ENCODE measurements at places on chromosomes 16 and 17. TPM values are rescaled to one million over a fixed set of nuclear protein-coding genes. Genes with fewer than 3 reads are reported as not detected.
A peak's percentile ranks its signal among the peaks of the same experiment; 100 is the strongest.

Gene PDILT
- total RNA-seq, result not detected

Gene NOD2
- 1.2 TPM for total RNA-seq

DNA sequence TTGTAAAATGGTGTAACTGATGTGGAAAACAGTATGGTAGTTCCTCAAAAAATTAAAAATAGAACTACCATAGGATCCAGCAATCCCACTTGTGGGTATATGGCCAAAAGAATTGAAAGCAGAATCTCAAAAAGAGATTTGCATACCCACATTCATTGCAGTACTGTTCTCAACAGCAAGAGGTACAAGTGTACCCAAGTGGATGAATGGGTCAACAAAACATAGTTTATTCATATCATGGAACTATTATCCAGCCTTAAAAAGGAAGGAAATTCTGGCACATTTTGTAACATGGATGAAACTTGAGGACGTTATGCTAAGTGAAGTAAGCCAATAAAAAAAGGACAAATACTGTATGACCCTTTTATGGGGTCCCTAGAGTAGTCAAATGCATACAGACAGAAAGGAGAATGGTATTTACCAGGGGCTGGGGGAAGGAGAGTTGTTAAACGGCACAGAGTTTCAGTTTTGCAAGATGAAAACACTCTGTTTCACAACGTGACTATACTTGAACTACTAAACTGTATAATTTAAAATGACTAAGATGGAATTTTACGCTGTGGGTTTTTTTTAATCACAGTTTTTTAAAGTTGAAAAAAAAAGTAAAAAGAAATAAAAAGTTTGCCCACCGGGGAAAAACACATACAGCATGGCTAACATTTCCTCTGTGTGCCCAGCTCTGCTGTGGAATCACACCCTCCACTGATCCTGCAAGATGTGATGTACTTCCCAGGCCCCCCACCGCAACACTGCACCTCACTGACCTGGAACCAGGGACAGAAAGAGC lies 6.1 kb downstream of the TVP23A start:
- DNase-seq, result peak; percentile 5
- no peak overlapping the region for H3K4me3 ChIP-seq
- peaks cover under 1% of the 10 kb centered on the region for H3K27me3 ChIP-seq
- no peak overlapping the region for H3K27ac ChIP-seq

DNA sequence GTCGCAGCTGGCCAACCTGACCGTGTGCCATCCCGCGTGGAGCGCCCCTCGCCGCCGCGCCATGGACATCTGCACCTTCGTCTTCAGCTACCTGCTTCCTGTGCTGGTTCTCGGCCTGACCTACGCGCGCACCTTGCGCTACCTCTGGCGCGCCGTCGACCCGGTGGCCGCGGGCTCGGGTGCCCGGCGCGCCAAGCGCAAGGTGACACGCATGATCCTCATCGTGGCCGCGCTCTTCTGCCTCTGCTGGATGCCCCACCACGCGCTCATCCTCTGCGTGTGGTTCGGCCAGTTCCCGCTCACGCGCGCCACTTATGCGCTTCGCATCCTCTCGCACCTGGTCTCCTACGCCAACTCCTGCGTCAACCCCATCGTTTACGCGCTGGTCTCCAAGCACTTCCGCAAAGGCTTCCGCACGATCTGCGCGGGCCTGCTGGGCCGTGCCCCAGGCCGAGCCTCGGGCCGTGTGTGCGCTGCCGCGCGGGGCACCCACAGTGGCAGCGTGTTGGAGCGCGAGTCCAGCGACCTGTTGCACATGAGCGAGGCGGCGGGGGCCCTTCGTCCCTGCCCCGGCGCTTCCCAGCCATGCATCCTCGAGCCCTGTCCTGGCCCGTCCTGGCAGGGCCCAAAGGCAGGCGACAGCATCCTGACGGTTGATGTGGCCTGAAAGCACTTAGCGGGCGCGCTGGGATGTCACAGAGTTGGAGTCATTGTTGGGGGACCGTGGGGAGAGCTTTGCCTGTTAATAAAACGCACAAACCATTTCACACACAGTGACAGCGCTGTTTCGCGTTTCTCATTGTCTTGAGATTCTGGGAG lies 2.0 kb upstream of the ZACN start:
- peaks cover 53% of the 10 kb centered on the region for H3K27me3 ChIP-seq
- DNase-seq, result peak; percentile 72
- H3K4me3 ChIP-seq, result peak overlapping the region; percentile 63
- H3K36me3 ChIP-seq, result no peaks in the 10 kb centered on the region
- H3K4me1 ChIP-seq, result peaks cover 52% of the 10 kb centered on the region
- no peak overlapping the region for H3K27ac ChIP-seq

DNA sequence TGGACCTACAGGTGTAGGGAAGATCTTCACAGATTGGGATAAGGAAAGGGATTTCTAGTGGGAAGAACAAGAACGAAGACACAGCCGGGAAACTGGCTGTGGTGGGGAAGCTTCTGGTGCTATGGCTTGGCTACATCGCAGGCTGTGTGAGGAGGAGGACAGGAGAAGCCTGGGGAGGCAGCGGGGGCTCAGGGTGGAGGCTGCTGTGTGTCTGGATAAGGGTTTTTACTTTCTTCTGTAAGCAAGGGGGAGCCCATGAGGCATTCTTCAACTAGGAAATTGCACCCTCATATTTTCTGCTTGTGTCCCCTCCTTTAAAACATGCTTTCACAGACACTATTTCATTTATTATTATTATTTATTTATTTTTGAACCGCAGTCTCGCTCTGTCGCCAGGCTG lies 2.9 kb upstream of the RHBDF2 start:
- no peak overlapping the region for H3K4me3 ChIP-seq
- H3K27me3 ChIP-seq, result peaks cover 2% of the 10 kb centered on the region
- H3K36me3 ChIP-seq, result no peaks in the 10 kb centered on the region
- DNase-seq, result no peak

GRCh38 chr16:2278272-2278608 lies 10.3 kb upstream of the RNPS1 start:
- no peak for DNase-seq
- H3K4me1 ChIP-seq, result no peaks in the 10 kb centered on the region

DNA sequence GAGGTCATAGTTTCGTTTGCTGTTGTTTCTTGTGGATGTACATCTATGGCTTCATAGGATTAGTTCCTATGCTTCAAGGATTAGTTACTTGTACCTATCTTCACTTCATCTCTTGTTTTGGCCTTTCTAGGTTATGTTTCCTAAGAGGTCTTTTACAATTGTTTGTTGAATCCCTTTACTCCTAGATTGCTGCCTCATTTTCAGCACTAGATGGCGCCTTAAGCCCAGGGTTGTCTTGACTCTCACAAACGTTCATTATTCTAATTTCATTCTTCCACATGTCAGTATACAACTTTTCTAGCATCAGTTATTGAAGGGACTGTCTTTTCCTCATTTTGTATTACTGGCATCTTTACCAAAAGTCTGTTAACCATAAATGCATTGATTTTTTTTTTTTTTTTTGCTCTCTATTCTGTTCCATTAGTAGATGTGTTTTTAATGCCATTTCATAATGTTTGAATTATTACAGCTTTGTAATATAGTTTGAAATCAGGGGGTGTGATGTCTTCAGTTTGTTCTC lies 45.0 kb upstream of the NACA2 start:
- no peaks in the 10 kb centered on the region for H3K4me1 ChIP-seq
- peaks cover 41% of the 10 kb centered on the region for H3K27me3 ChIP-seq
- H3K27ac ChIP-seq, result no peak overlapping the region

- peaks cover 44% of the 10 kb centered on the region for H3K4me1 ChIP-seq
- H3K36me3 ChIP-seq, result no peaks in the 10 kb centered on the region
- DNase-seq, result no peak
Observed at GRCh38 chr17:72723711-72724110, 368.8 kb downstream of the SLC39A11 start.

GRCh38 chr17:45951941-45952340 lies 47.1 kb upstream of the STH start:
- no peak for DNase-seq
- H3K27me3 ChIP-seq, result peaks cover 19% of the 10 kb centered on the region
- H3K4me3 ChIP-seq, result no peak overlapping the region
- no peaks in the 10 kb centered on the region for H3K36me3 ChIP-seq
- peaks cover 9% of the 10 kb centered on the region for H3K4me1 ChIP-seq
- no peak overlapping the region for H3K27ac ChIP-seq

- DNase-seq, result no peak
- peaks cover 7% of the 10 kb centered on the region for H3K4me1 ChIP-seq
- H3K4me3 ChIP-seq, result no peak overlapping the region
- H3K27me3 ChIP-seq, result no peaks in the 10 kb centered on the region
Observed at GRCh38 chr17:32475258-32475657, 11.5 kb upstream of the CDK5R1 start.

GRCh38 chr17:78114831-78115723 lies 13.5 kb downstream of the TMC6 start:
- no peaks in the 10 kb centered on the region for H3K27me3 ChIP-seq
- no peak overlapping the region for H3K4me3 ChIP-seq
- no peak overlapping the region for H3K27ac ChIP-seq
- DNase-seq, result no peak
- peaks cover 16% of the 10 kb centered on the region for H3K36me3 ChIP-seq

GRCh38 chr16:81873843-81874752 lies 95.0 kb downstream of the PLCG2 start:
- no peak overlapping the region for H3K27ac ChIP-seq
- no peaks in the 10 kb centered on the region for H3K36me3 ChIP-seq
- H3K27me3 ChIP-seq, result peaks cover 8% of the 10 kb centered on the region
- DNase-seq, result peak; percentile 83
- peaks cover 12% of the 10 kb centered on the region for H3K4me1 ChIP-seq
- H3K4me3 ChIP-seq, result no peak overlapping the region

DNA sequence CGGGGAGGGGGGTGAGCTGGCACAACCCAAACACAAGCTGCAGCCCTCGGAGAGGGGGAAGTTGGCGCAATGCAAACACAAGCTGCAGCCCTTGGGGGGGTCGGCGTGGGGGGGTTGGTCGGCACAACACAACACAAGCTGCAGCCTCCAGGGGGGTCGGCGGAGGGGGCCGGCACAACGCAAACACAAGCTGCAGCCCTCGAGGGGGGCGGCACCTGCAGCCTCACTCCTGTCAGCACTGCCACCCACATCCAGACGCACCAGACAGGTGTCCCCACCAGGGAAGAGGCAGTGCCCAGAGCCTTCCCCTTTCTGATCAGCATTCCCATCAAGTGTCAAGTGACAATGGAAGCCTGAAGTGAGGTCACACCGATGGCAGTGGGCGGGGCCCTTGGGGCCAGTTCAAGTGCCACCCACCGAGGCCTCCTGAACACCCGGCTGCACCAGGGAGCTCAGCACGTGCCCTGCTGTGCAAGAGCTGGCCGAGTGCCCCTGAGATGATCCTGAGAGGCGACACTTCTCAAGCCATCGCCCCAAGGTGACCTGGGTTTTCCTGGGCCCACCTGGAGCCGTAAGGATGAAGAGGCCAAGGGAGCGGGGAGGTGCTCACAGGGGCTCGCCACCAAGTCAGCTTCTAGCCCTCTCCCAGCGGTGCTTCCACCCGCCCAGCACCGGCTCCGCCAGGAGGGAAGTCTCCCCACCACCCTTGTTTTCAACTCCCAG lies 59.3 kb downstream of the KLHDC4 start:
- peaks cover 28% of the 10 kb centered on the region for H3K36me3 ChIP-seq
- H3K4me3 ChIP-seq, result no peak overlapping the region
- DNase-seq, result no peak
- H3K4me1 ChIP-seq, result peaks cover 29% of the 10 kb centered on the region
- no peaks in the 10 kb centered on the region for H3K27me3 ChIP-seq

Data from activated naive CD4-positive, alpha-beta T cell treated with anti-CD3 and anti-CD28 coated beads for 36 hours (primary cell).